Activated CD4-positive, alpha-beta T cell treated with anti-CD3 and anti-CD28 coated beads, Interleukin-2, amount 10 ng/mL, durations not matched to agents 24 days and 14 days (primary cell): ENCODE measurements at places on chromosomes 1 and 21. TPM values are rescaled to one million over a fixed set of nuclear protein-coding genes. Genes with fewer than 3 reads are reported as not detected.

DNA sequence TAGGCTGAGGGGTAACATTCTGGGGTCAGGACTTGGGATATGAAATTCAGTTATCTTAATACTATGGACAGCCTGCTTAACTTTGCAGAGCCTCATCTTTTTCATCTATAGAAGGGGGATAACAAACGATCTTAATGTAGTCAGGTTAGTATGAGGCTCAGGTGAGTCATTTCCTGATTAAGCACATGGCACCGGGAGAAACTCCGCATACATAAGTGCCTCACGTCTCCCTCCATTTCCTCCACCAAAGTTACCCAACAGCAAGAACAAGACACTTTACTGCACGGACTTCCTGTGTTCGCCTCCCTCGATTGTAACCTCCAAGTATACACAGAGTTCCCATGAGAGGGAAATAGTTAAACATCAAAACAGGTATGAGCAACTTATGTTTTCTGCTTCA is 112.7 kb upstream of the COA6 start:
- DNase-seq: peak; percentile 61

DNA sequence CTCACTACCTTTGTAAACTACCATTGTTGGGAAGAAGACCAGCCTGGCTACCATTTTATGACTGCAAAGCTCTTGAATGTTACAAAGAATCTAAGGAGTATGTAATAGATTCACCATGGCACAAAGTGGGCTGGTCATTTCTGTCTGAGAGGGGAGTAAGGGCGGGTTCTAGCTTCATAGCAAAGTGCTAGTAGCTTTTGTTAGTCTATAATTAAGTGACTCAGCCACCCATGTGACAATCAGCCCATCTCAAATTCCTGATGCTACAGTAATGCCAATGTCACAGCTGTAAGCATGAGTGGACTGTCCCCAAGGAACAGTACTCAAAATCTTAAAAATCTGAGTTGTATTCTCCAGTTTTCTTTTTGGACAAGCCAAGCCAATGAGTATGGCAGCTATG is 15.4 kb upstream of the OTUD3 start:
- no peak for DNase-seq

GRCh38 chr1:178530037-178530402 is 17.1 kb downstream of the TEX35 start:
- no peak for DNase-seq

- peak; percentile 90 for DNase-seq
Measured at GRCh38 chr21:36260030-36260787, 59.8 kb upstream of the MORC3 start.

- no peak for DNase-seq
Measured at GRCh38 chr1:159594625-159595405, 7.2 kb downstream of the APCS start.

DNA sequence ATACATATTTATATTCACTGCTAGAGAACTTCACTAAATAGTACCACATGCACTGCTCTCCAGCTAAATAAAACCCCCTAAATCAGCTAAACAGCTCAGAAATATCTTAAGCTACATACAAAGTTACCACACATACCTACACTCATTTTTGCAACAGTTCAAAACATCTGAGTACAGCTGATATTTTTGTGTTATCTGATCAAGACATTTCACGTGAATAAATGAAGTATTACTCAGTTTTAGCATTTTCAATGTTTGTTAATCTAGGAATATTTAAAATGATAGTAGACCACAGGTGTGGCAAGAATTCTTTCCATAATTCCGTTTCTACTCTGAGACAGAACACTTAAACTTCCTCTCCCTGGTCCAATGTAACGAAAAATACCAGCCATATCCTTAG is 20.8 kb downstream of the EVI5 start:
- DNase-seq: no peak

DNA sequence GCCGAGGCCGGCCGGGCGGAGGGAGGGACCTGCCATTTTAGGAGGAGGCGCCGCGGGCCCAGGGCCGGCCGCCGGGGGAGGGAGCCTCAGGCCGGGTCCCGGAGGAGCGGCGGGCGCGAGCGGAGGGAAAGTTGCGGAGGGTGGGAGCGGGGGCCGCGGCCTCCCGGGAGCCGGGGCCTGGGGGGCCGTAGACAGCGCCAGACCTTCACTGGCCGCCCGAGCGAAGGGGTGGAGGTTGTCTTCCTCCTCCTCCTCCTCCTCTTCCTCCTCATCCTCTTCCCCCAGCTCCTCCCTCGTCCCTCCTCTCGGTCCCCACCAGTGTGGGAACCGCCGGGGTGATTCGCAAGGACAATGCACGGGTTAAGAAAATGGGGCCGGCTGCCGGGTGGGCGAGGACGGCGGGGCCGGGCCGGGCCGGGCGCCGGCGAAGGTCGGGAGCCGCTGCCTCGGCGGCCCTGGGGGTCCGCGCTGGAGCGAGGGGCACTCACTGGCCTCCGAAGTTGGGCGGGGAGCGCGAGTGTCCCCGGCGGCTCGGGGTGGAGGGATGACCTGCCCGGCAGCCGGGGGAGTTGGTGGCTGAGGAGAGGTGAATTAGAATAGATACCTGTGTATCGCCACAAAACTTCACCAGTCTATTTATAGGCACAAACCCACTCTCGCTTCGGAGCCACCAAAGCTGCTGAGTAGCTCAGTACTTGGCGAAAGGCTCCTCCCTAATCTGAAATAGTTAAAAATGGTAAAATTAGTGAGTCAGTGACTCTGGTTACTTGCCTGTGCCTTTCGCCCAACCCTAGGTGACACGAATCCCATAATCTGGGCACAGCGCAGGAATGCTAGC is 1.3 kb downstream of the DYRK1A start:
- peak; percentile 83 for DNase-seq

GRCh38 chr1:5718831-5719632 is 273.2 kb downstream of the NPHP4 start:
- DNase-seq: no peak

DNA sequence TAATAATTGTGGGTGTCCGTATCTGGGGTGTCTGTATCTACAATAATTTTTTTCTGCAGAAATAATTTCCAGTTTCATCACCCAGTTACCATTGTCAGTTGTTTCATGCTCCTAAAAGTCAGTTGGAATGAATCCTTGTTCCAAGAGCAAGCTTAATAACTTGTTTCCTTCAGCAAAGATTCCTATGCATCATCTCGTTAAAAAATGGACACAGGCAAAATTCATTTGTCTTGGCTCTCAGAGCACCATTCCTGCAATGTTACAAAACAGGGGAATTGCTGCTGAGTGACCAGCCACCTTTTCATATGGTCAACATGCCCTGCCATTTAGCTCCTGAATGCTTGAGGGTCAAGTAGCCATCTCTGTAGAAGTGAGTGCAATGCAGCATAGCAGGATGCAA is 393.4 kb downstream of the KCNT2 start:
- DNase-seq: no peak

DNA sequence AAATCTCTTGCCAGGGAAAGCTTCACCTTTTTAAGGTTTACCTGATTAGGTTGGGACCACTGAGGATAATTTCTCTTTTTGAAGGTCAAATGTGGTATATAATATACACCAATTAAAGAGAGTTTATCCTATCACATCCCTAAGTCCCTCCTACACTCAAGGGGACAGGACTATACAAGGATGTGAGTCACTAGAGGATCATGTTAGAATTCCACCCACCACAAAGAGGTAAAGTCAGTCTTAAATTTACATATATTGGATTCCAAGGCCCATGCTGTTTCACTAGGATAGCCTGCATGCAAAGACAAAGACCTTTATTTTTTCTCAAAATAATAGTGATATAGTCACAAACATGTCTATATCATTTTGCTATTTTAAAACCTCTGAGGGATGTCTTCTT is 164.4 kb downstream of the GIPC2 start:
- DNase-seq: no peak

GRCh38 chr1:200178340-200178739 is 150.8 kb downstream of the NR5A2 start:
- DNase-seq: no peak

Gene HYI
- total RNA-seq: 14.8 and 15.1 TPM in 2 replicates

Gene EDN2
- not detected in 2 replicates for total RNA-seq

Gene ANGPTL1
- total RNA-seq: not detected in 2 replicates

Gene SLC35F3
- total RNA-seq: 10.2 and 10.9 TPM in 2 replicates

Gene ITLN2
- total RNA-seq: not detected in 2 replicates
